ENCODE measurements at places on chromosomes 11 and 22.

DNA sequence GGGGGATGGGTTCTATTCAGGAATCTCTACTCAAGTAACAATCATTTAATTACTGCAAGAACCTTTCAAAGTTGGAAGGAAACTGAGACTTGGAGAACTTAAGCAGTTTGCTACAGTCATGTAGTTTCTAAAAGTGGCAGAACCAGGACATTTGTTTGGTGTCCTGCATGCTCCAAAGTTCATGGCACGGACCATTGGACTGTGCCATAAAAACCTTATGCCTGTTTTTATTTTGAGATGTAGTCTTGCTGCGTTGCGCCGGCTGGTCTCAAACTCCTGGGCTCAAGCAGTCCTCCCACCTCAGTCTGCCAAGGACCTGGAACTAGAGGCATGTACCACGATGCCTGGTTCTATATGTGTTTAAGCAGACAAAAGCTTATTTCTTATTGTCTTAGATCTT, 18.6 kb upstream of the AIFM3 start:
- no peak for DNase-seq

- DNase-seq: no peak
These were observed 2.0 kb downstream of the DAGLA start for GRCh38 chr11:61682093-61682732.

GRCh38 chr11:8961401-8961800, 2.8 kb downstream of the TMEM9B start:
- DNase-seq: no peak

GRCh38 chr22:45454275-45454674, 40.8 kb downstream of the RIBC2 start:
- DNase-seq: no peak

- DNase-seq: no peak
These were observed 4.2 kb downstream of the CELSR1 start for GRCh38 chr22:46533070-46533833.

DNA sequence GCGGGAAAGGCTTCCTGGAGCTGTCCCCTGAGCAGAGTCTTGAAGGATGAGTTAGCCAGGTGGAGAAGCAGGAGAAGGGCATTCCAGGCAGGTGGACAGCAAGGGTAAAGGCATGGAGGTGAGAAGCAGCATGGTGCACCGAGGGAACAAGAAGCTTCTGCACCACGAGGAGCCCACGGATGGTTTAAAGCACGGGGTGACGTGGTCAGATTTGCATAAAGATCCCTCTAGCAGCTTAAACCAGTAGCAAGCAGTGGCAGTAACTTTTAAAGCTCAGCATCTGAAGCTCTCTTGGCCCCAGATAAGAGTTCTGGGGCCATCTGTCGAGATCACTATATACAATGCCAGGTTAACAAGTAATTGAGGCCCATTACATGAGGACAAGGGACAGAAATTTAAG, 36.8 kb downstream of the SERPINH1 start:
- DNase-seq: no peak

- peak; percentile 61 for DNase-seq
These were observed 14.1 kb upstream of the MDK start for GRCh38 chr11:46367244-46367915.

GRCh38 chr11:35145271-35145670, 6.3 kb downstream of the CD44 start:
- DNase-seq: no peak

DNA sequence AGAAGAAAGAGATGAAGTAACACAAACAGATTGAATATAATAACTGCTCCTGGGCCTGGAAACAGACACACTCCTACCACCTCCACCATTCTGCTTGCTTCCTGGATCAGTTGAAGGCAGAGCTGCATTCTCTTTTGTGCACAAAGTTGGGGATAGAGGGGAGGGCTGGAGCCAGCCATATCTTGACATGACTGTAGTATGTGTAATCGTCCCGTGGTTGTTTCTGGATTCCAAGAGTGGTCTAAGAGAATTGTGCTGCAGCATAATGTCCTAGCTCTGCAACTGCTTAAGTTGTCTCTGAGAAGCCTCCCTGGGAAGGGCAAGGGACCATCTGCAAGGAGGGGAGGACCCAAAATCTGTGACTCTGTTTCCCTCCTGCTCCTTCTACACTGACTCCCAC, 3.2 kb downstream of the CRY2 start:
- no peak for DNase-seq

GRCh38 chr22:44382116-44383038, 69.6 kb upstream of the SHISAL1 start:
- no peak for DNase-seq

DNA sequence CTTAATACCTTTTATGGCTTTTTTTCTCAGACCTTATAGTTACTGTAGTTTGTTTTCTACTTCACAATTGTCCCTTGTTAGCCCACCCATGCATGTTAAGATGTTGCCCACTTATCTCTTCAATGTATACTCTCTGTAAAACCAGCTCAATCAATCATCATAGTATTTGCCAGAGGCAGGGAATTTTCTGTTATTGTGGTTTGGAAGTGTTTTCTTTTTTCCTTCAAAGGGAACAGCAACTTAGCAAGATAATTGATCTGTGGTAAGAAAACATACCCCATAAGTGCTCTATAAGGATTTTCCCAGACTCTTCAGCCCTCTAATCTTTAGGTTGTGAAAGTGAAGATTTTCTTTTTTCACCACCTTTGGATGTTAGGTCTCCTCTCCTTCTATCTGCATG, 76.7 kb upstream of the SYT9 start:
- no peak for DNase-seq

DNA sequence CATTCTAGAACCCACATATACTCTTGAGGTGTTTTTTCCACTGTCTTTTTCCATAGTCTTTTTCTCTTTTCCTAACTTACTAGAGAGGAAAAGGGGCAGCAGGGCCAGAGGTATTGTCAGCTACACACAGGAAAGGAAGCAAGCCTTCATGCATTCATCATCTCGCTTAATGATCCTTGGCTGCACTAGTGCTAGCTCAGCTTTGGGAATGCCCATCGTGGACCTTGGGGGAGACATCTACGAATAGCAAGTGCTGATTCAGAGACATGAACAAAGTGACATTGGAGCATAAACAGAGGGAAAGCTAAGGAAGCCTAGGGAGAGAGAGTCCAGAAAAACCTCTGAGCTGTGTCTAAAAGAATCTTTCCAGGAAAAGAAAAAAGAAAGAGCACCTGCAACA, 466.3 kb upstream of the ARHGAP42 start:
- DNase-seq: no peak

- DNase-seq: no peak
These were observed 5.8 kb upstream of the TBC1D10A start for GRCh38 chr22:30332551-30332950.

DNA sequence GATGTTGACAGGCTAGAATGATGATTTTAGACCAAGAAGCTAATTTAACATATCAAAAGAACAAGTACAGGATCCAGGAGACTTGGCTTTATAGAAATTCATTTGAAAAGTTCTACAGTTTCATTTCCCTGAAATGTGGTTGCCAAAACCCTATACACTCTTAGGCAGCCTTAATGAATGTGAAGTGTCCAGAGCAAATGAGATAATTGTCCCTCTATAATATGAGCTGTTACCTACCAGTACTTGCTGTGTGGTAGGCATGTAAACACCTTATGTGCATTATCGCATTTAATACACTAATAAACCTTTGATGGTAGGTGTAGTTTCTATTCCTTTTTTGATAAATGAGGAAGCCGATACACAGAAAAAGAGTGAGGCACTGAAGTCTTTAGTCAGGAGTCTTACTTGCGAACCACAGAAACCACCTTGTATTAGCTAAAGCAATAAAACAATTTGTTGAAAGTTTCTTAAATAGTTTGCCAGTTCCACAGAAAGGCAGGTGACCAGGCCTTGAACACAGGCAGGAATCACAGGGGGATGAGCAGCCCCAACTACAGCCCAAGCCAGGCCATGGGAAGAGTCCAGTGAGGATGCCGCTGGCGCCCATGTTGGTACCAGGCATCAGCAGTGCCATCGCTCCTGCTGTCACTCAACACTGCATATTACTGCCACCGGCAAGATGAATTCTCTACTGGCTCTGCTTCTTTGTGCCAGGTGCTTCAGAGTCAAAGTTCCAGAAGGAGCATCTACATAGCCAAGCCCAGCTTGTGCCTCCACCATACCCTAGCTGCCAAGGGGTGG, 81.7 kb downstream of the SWAP70 start:
- no peak for DNase-seq

GRCh38 chr11:134576721-134577171, 164.7 kb upstream of the B3GAT1 start:
- no peak for DNase-seq

DNA sequence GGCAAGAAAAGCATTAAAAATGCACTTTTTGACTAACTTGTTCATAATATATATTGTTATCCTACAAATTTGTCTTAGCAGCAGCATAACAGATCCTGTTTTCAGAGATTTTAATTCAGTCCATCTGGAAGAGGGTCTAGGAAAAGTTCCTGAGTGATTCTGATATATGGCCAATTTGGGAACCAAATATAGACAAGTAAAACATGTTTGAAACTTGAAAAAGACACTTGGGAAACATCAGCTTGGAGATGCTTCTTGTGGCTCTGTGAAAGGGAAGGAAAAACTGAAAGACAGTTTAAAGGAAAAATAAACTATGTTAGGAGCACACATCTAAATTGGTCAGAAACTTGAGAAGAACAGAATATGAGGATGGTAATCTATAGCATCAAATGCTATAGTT, 697.5 kb downstream of the CNTN5 start:
- DNase-seq: no peak

DNA sequence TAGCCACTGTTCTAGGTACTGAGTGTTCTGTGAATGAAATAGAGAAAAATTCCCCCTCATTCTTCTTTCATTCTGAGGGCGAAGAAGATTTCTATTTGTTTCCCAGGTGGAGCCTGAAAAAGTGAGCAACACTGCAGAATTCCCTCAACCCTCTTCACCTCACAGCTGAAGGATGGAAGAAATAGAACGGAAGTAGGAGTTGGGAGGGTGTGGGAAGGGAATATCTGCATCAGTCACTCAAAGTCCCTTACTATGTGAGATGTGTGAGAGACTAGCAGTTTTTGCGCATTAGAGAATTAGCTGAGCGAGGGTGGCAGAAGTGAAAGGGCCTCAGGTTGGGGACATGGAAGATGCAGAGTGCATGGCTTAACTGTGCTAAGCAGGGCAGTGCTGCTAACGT, 88.4 kb downstream of the ENTHD1 start:
- DNase-seq: no peak
